ENCODE measurements at places on chromosomes 12 and 14. TPM values are rescaled to one million over a fixed set of nuclear protein-coding genes. Genes with fewer than 3 reads are reported as not detected.

DNA sequence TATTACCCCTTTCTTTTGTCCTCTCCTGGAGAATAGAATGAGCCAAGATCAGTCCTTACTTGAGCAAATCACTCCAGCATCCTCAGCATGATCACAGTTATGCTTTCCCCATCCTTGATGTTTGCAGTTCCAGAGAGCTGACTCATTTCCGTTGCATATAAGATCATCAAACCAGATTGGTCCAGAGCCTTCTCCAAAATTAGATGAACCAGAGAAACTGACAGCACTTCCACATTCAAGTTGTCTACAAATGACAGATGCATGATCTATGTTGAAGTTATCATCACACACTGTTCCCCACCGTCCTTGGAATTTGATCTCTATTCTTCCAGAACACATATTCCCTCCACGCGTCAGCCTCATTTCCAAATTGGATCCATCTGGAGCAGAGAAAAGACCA is 4.8 kb downstream of the CD163 start:
- DNase-seq, result no peak

- peak; percentile 89 for DNase-seq
These were observed at the start of gene UNC119B for GRCh38 chr12:120710031-120710804. Gene UNC119B (plus strand): TSS chr12:120710458. CDS start chr12:120710475, 17 bp downstream.

DNA sequence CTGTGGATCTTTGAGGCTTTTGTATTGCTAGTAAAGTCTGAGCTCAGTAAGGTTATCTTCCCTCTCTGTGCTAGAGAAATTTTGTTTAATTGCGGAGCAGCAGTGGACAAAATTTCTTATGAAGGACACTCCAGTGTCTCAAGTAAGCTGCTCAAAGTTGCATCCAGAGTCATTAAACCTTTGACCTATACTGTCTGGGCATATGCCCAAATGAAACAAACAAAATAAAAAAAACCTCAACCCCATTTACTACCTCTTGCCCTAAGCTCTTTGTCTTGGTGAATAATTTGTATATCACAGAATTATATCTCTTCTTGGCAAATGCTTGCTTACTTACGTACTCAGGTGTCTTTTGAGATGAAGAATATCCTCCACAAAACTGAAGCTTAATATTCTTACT is 465.2 kb downstream of the SOX5 start:
- no peak for DNase-seq

GRCh38 chr12:130488358-130488710 is 150.6 kb downstream of the PIWIL1 start:
- no peak for DNase-seq

GRCh38 chr12:117686911-117687377 is 281.8 kb downstream of the KSR2 start:
- DNase-seq, result peak; percentile 35

DNA sequence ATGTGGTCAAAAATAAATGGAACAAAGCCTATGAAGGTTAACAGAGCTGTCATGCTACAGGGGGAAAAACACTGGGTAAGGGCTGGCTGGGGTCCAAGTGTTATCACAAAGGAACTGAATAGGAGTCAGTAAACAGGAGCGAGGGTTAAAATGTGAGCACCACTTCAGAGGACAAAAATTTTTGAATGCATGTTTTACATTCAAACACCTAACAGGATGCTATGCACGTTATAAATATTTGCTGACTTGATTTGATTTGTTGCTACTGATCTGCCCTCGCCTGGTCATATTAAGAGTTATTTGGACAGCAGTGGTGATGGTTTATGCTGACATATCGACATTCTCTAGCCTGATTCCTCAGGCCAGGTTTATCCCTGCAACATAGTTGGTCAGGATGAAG is 7.4 kb upstream of the KTN1 start:
- peak; percentile 31 for DNase-seq

DNA sequence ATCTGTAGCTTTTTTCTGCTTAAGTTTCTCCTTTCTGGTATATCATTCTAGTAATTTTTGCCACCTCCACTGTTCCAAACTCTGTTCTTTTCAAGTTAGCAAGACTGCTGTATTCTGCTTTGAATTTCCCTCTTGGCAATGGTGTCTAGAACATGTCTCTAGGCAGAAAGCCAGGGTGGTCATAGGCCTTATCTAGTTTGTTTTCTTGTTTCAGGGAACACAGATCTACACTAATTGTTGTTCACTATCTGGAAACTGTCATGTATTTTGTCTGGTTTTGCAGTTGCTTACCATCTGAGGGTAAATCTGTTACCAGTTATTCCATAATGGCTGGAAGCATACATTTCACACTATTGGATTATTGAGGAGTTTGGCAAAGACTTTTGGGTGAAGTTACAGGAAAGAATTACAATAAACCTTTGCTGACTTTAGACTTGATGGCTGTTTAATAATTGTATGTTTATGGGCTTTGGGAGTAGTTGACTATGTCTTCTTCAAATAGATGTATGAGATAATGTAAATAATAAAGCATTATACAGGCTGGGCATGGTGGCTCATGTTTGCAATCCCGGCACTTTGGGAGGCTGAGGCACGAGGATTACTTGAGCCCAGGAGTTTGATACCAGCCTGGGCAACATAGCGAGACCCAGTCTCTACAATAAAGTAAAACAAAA is 41.4 kb downstream of the FUT8 start:
- DNase-seq, result no peak

DNA sequence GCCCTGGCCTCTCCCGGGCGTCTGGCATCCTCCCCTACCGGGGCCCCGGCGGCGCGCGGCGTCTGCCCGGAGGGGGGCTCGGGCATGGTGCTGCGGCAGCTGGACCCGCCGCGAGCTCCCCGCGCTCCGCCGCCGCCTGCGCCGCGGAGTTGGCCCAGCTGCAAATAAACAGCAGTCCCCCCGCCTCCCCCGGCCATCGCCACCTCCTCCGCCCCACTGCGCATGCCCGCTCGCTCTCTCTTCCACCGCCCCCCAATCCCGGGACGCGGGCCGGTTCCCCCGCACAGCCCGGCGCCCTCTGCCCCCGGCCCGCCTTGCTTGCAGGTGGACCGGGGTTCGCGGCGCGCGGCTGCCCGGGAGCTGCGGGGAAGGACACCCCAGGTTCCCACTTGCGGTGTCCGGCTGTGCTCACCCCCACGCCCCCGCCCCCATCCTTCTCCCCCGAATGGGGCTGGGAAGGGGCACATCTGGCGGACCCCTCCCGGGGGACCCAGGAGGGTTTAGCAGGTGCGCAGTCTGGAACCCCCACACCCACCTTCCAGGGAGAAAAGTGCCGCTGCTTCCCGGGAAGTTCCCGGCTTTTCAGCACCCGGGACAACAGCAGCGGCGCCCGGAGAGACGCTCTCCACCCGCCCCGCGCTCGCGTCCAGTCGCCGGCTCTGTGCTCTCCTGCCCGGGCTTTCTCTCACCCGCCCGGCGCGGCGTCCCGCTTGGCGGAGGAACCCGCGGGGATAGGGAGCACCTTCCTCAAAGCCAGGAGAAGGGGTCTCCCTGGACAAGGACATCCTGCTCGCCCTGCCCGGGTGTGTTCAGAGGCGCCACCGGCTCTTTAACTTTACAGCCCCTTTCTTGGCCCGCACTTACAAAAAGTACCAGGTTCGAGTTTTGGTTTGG is at the start of gene TMTC1:
TSS of gene TMTC1 (minus strand) at position 170 of the 894 bp plus-strand sequence. CDS start 191 bp downstream, outside the sequence.
- peak; percentile 93 for DNase-seq

DNA sequence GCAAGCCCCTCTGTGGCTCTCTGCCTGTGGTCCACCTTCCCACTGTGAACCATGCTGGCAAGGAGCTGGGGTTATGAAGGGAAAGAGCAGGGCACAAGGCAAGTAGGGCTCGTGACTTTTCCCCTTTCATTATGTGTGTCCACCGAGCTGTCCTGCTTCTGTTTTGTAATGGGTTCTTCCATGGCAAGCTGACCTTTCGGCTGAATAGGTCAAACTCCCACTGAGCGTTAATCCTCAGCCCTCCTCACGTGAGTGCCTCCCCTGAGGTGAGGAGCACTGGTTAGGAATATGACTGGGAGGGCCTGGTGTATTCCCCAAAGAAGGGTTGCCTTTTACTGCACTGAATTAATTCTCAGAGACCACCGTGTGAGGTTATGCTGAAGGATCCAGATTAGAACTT is 424.3 kb downstream of the NPAS3 start:
- no peak for DNase-seq

DNA sequence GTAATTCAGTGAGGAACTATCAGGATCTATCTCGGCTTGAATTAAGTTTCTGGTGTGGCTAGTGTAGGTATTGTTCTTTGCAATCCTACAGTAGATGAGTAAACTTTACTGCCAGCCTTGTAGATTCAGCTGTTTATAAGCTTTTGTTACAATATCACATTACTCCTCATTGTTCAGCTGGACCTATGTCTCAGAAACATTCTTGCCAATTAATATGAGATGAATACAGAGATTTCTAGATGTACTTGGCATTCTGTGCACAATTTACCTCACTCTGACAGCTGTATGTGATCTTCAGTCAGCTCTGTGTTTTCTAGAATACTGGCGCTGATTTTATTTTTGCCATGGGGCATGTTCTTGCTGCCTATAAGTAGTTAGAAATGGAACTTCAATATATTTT is 55.7 kb downstream of the METTL25 start:
- DNase-seq, result no peak

GRCh38 chr12:29879606-29880308 is 96.0 kb upstream of the TMTC1 start:
- no peak for DNase-seq

GRCh38 chr14:24133735-24134134 is 2.3 kb upstream of the PSME1 start:
- no peak for DNase-seq

DNA sequence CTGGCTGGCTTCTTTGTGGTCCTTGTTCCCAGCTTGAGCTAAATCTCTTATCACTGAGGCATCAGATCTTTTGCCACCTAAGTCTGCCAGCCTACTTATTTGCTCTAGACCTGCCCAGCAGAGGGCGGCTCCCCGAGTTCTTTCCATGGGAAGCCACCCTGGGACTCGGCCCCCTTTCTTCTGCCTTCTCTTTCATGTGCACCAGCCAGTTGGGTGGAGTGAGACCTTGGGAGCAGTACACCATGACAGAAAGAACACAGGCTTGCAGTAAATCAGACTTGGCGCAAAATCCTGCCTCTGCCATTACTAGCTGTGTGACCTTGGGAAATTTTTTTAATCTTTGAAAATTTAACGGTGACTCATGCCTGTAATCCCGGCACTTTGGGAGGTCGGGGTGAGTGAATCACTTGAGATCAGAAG is 7.4 kb downstream of the SMAGP start:
- no peak for DNase-seq

DNA sequence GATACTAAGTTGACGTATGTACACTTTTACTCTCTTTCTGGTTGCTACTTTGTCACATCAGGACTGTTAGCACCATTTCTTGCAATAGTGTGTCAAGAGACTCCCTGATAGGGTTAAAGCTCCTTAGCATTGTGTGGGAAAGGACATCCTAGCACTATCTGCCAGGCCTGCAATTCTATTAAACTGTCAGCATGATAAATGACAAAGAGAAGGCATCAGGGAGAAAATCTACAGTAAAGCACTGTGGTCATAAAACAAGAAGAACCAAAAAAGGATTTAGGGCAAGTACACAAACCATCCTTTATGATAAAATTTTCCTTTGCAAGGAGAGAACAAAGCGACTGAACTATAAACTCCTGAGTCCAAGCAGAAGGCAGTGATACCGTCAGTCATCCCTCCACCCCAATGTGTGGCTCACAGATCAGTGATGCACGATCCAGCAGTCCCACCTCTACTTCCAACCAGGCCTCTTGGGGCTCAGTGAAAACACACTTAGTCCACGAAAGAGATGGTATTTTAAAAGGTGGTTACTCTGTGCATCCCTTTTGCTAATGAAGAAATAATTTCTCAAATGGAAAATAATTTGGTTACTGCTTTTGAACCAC is 31.4 kb upstream of the SLC35F4 start:
- DNase-seq, result no peak

NOP9 gene
- total RNA-seq, result 25.5 TPM

ARL1 gene
- total RNA-seq, result 104 TPM

GALNT9 gene
- total RNA-seq, result 1.6 TPM

L3HYPDH gene
- 11.3 TPM for total RNA-seq

HNF1A gene
- total RNA-seq, result not detected

ALDH1L2 gene
- total RNA-seq, result 2.5 TPM

ERH gene
- total RNA-seq, result 100.0 TPM

PSMC1 gene
- total RNA-seq, result 122 TPM

Data from left ventricle myocardium superior (tissue), 1 donor.